ENCODE measurements at places on chromosomes 2 and 18. TPM values are rescaled to one million over a fixed set of nuclear protein-coding genes. Genes with fewer than 3 reads are reported as not detected.

- peak; percentile 80 for DNase-seq
- H3K4me3 ChIP-seq, result peak overlapping the region; percentile 25
- H3K4me1 ChIP-seq, result peaks cover 21% of the 10 kb centered on the region
Measured at GRCh38 chr2:239308661-239309397, 92.0 kb downstream of the HDAC4 start.

DNA sequence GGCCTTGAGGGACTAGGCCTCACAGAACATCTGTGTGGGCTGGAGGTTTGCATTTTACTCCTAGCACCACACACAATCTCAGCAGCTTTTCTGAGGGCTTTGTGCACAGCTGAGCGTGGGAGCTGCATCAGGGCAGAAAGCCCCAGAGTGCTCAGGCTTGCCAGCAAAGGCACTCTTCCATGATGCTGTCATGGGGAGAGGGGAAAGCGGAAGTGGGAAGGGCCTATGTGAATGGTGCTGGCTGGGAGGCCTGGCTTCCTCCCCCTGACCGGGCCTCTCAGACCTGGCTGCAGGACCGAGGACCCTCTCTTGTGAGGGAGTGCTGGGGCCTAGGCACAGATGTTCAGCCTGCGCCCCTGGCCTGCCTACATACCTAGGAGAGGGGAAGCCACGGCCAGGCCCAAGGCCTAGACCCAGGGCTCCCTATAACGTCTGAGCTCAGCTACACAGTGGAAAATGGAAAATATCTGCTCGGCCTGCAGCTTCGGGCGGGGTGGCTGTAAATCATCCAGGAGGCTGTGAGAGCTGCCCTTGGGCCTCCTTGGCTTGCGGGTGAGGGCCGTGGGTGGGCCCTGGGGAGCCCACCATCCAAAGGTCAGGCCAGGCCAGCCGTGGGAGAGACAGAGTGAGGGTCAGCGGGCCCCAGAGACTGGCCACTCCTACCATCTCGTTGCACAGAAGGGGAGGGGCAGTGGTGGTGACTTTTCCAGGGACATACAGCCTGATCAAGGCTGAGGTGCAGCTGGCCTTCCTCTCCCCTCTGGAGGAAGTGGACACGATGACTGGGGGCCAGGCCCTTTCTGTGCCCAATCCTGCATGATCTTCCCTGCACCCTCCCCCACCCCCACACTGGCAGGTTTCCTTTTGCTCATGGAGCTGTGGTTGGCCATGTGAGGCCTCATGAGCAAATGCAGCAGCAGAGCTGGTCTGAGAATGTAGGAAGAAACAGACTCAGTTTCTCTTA, 22.8 kb downstream of the GLI2 start:
- H3K27ac ChIP-seq, result peak overlapping the region; percentile 88
- H3K4me1 ChIP-seq, result peaks cover 49% of the 10 kb centered on the region
- DNase-seq, result peak; percentile 92
- no peak overlapping the region for H3K4me3 ChIP-seq
- no peaks in the 10 kb centered on the region for H3K36me3 ChIP-seq

- H3K4me3 ChIP-seq, result no peak overlapping the region
- DNase-seq, result peak; percentile 94
- no peaks in the 10 kb centered on the region for H3K36me3 ChIP-seq
- H3K27ac ChIP-seq, result peak overlapping the region; percentile 96
- no peaks in the 10 kb centered on the region for H3K27me3 ChIP-seq
Measured at GRCh38 chr2:212052412-212053159, 486.0 kb downstream of the ERBB4 start.

GRCh38 chr2:121281694-121282093, 3.3 kb downstream of the TFCP2L1 start:
- H3K27me3 ChIP-seq, result peaks cover 54% of the 10 kb centered on the region
- H3K4me1 ChIP-seq, result no peaks in the 10 kb centered on the region
- DNase-seq, result no peak
- H3K27ac ChIP-seq, result no peak overlapping the region
- no peaks in the 10 kb centered on the region for H3K36me3 ChIP-seq
- H3K4me3 ChIP-seq, result no peak overlapping the region

DNA sequence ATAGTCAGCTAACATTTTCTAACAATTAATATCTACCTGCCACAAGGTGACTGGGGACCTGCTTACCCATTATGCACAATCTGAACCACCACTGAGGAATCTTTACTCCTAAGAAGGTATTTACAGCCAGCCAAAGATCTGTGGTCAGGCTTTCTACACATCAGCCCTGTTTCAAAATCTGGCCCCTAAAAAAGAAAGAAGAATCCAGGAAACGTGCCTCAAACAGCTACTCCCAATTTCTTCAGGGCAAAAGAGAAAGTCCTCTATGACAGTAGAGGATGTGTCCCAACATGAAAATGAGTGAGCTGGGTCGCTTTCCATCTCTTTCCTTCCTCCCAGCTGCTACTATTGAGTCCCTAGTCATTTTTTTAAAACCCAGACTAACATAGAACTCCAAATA, 79.5 kb downstream of the EPB41L3 start:
- no peak overlapping the region for H3K4me3 ChIP-seq
- peaks cover 6% of the 10 kb centered on the region for H3K4me1 ChIP-seq
- no peaks in the 10 kb centered on the region for H3K36me3 ChIP-seq
- no peaks in the 10 kb centered on the region for H3K27me3 ChIP-seq
- H3K27ac ChIP-seq, result no peak overlapping the region

DNA sequence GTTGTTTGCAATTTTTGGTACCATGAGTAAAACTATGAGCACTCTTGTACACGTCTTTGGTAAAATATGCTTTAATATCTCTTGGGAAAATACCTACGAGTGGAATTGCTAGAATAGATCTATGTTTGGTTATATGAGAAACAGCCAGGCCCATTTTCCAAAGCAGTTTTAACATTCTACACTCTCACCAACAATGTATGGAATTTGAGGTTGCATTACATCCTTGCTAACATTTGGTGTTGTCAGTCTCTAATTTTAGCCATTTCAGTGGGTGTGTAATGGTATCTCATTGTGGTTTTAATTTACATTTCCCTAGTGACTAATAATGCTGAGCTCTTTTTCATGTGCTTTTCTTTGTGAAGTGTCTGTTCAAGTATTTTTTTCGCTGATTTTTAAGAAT, 118.9 kb upstream of the TCF4 start:
- DNase-seq, result peak; percentile 92
- H3K36me3 ChIP-seq, result no peaks in the 10 kb centered on the region
- no peaks in the 10 kb centered on the region for H3K4me1 ChIP-seq
- no peak overlapping the region for H3K27ac ChIP-seq
- no peak overlapping the region for H3K4me3 ChIP-seq

DNA sequence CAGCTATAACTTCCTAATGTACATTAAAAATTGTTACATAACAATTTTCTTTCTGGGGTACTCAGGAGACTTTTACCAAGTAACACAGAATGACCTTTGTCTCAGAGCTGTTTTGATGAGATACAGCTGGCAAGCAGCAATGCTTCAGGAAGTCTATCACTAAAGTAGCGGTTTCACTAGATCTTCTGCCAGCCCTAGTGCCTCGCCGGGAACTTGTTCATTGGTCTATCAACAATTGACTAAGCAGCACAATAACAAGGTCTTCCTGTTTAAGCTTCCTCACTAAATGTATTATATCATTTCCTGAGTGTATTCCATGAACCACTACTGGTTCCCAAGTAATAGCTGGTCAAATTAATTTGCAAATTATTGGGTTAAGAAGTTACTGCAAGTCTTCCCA, 69.2 kb downstream of the TRIP12 start:
- H3K4me3 ChIP-seq, result no peak overlapping the region
- no peaks in the 10 kb centered on the region for H3K27me3 ChIP-seq
- DNase-seq, result peak; percentile 87

DNA sequence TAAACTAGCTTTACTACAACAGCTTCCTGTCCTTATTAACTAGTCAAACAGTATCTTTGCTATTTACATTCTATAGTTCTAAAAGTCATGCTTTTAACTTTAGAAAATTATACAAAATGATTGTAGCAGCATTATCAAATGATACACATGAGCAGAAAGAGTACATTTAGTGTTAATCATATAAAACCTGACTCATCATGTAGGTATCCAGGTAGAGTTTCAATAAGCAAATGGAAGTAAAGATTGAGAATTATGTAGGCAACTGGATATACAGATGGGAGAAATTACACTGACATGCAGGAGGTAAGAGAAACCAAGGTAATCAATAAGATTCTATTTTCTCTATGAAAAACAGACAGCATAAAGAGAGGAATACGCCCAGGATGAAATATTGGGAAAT, 33.8 kb downstream of the TRIP12 start:
- H3K4me3 ChIP-seq, result no peak overlapping the region
- no peak for DNase-seq
- H3K36me3 ChIP-seq, result peaks cover 9% of the 10 kb centered on the region
- H3K4me1 ChIP-seq, result no peaks in the 10 kb centered on the region

- no peak overlapping the region for H3K4me3 ChIP-seq
- peaks cover 2% of the 10 kb centered on the region for H3K36me3 ChIP-seq
- no peak overlapping the region for H3K27ac ChIP-seq
- peaks cover 7% of the 10 kb centered on the region for H3K27me3 ChIP-seq
Measured at GRCh38 chr2:16661936-16662839, 3.4 kb downstream of the CYRIA start.

- H3K27me3 ChIP-seq, result no peaks in the 10 kb centered on the region
- no peak overlapping the region for H3K27ac ChIP-seq
- H3K4me1 ChIP-seq, result peaks cover 8% of the 10 kb centered on the region
- H3K4me3 ChIP-seq, result no peak overlapping the region
- DNase-seq, result peak; percentile 27
Measured at GRCh38 chr2:145065342-145065741, 545.4 kb upstream of the ZEB2 start.

- no peaks in the 10 kb centered on the region for H3K36me3 ChIP-seq
- H3K27ac ChIP-seq, result no peak overlapping the region
- H3K27me3 ChIP-seq, result no peaks in the 10 kb centered on the region
- peak; percentile 62 for DNase-seq
Measured at GRCh38 chr2:167157523-167157922, 269.2 kb downstream of the XIRP2 start.

- no peak overlapping the region for H3K27ac ChIP-seq
- H3K4me1 ChIP-seq, result no peaks in the 10 kb centered on the region
Measured at GRCh38 chr2:204072443-204073324, 136.1 kb downstream of the ICOS start.

GRCh38 chr2:187447336-187447735, 716 bp downstream of the CALCRL start:
- H3K36me3 ChIP-seq, result no peaks in the 10 kb centered on the region
- H3K4me3 ChIP-seq, result no peak overlapping the region
- H3K27me3 ChIP-seq, result no peaks in the 10 kb centered on the region

- H3K27ac ChIP-seq, result no peak overlapping the region
Measured at GRCh38 chr18:13681701-13682100, 44.7 kb downstream of the FAM210A start.

DNA sequence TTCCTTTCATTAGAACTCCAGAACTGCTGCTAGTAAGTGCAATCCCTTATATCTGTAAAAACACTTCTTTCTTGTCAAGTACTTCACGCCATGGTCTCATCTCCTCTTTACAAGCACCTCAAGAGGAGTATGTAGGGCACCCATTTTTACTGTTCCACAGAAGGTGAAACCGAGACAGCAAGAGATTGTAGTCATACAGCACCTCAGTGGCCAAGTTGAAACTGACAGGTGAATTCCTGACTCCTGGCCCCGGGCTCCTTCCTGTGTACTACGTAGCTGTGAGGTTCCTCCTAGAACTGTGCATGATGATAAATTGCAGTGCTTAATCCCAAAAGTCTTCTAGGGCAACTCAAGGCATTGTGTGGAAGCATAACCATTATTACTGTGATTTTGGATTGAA, 131.5 kb upstream of the MEIS1 start:
- H3K27me3 ChIP-seq, result peaks cover 20% of the 10 kb centered on the region
- no peak for DNase-seq
- no peaks in the 10 kb centered on the region for H3K36me3 ChIP-seq

GRCh38 chr2:38266382-38267061, 110.6 kb downstream of the ATL2 start:
- no peak overlapping the region for H3K27ac ChIP-seq
- H3K4me1 ChIP-seq, result peaks cover 5% of the 10 kb centered on the region
- no peak for DNase-seq

- no peak overlapping the region for H3K4me3 ChIP-seq
- peak; percentile 89 for DNase-seq
- 0 out of 2 replicates have a peak, but pooled peaks cover 3% of the 10 kb centered on the region for H3K4me1 ChIP-seq
- peaks cover 22% of the 10 kb centered on the region for H3K36me3 ChIP-seq
- H3K27me3 ChIP-seq, result no peaks in the 10 kb centered on the region
Measured at GRCh38 chr2:69816923-69817542, 12.4 kb upstream of the GMCL1 start.

GRCh38 chr18:41096504-41096903, 858.5 kb upstream of the PIK3C3 start:
- peaks cover 2% of the 10 kb centered on the region for H3K4me1 ChIP-seq
- H3K36me3 ChIP-seq, result no peaks in the 10 kb centered on the region
- no peak overlapping the region for H3K27ac ChIP-seq
- no peak overlapping the region for H3K4me3 ChIP-seq
- H3K27me3 ChIP-seq, result no peaks in the 10 kb centered on the region

- DNase-seq, result peak; percentile 86
- no peak overlapping the region for H3K4me3 ChIP-seq
- H3K4me1 ChIP-seq, result peaks cover 5% of the 10 kb centered on the region
Measured at GRCh38 chr2:142722569-142722968, 154.9 kb upstream of the KYNU start.

- no peak overlapping the region for H3K4me3 ChIP-seq
- no peaks in the 10 kb centered on the region for H3K36me3 ChIP-seq
- H3K27ac ChIP-seq, result no peak overlapping the region
Measured at GRCh38 chr18:22320771-22321170, 96.9 kb downstream of the CTAGE1 start.

- H3K4me3 ChIP-seq, result no peak overlapping the region
- no peaks in the 10 kb centered on the region for H3K27me3 ChIP-seq
- H3K4me1 ChIP-seq, result peaks cover 11% of the 10 kb centered on the region
- H3K36me3 ChIP-seq, result peaks cover 4% of the 10 kb centered on the region
- H3K27ac ChIP-seq, result peak overlapping the region; percentile 10
Measured at GRCh38 chr18:58887613-58887963, 22.9 kb downstream of the ZNF532 start.

GRCh38 chr2:144834998-144835633, 315.2 kb upstream of the ZEB2 start:
- peaks cover 12% of the 10 kb centered on the region for H3K4me1 ChIP-seq
- no peaks in the 10 kb centered on the region for H3K27me3 ChIP-seq
- peak overlapping the region; percentile 61 for H3K27ac ChIP-seq
- DNase-seq, result peak; percentile 88
- peak overlapping the region; percentile 6 for H3K4me3 ChIP-seq

Gene FN1
- 13,004 TPM for polyA plus RNA-seq

Gene DCDC2C
- polyA plus RNA-seq, result not detected

Gene COL5A2
- 155 TPM for polyA plus RNA-seq

Gene ORMDL1
- polyA plus RNA-seq, result 66.8 TPM

Gene FBXO48
- 0.37 TPM for polyA plus RNA-seq

Gene CDKL4
- polyA plus RNA-seq, result not detected

Gene MAP2
- polyA plus RNA-seq, result 0.26 TPM

Gene SERPINB4
- not detected for polyA plus RNA-seq

Gene CYP1B1
- polyA plus RNA-seq, result 0.65 TPM

Gene ONECUT2
- 0.01 TPM for polyA plus RNA-seq

All from IMR-90 (cell line).